Heart left ventricle (tissue), 16 donors: ENCODE measurements at places on chromosomes 6 and 20. TPM values are rescaled to one million over a fixed set of nuclear protein-coding genes. Genes with fewer than 3 reads are reported as not detected.

- DNase-seq: peak; percentile 66
Measured at GRCh38 chr20:15708984-15709598, 864.2 kb downstream of the KIF16B start.

GRCh38 chr6:156648616-156649015 lies 128.6 kb upstream of the ARID1B start:
- DNase-seq: no peak

- DNase-seq: no peak
Measured at GRCh38 chr20:38256021-38256420, 4.5 kb downstream of the KIAA1755 start.

GRCh38 chr6:14796974-14797762 lies 448.7 kb upstream of the JARID2 start:
- DNase-seq: no peak

The HLA-DQB1 gene
- 16.2 TPM for total RNA-seq

The CD83 gene
- 7.0 TPM for total RNA-seq

The XPO5 gene
- 21.4 TPM for total RNA-seq

DNA sequence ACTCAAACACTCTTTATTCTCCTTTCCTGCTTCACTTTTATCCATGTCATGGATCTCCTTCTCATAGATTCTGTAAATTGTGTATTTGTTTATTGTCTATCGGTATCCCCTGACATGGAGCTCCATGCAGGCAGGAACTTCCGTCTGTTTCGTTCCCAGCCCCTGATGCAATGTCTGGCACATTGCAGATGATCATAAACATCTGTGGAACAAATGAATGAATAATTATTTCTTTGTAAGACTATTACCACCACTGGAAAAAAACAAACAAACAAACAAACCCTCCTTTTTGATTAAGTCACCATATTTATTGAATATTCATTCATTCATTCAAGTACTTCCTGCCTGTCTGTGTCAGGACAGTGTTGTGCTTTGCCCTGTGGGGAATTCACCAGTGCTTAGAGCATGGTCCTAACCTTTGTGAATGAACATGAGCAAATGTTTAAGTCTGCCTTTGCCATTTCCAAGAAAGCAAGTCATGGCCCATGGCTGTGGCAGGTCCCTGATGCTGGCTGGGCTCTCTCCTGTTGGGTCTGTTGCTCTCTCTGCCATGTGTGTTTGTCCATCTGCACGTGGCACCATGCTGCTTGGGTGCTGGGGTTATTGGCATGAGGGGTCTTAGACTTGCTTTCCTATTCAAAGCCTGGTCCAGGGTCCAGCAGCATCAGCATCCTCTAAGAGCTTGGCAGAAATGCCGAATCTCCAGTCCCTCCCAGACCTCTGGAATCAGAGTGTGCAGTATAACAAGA lies 47.5 kb upstream of the NAA20 start:
- no peak for DNase-seq

GRCh38 chr20:50187403-50188051 lies 3.1 kb upstream of the CEBPB start:
- no peak for DNase-seq
